ENCODE measurements at places on chromosomes 6 and 20. TPM values are rescaled to one million over a fixed set of nuclear protein-coding genes. Genes with fewer than 3 reads are reported as not detected.

DNA sequence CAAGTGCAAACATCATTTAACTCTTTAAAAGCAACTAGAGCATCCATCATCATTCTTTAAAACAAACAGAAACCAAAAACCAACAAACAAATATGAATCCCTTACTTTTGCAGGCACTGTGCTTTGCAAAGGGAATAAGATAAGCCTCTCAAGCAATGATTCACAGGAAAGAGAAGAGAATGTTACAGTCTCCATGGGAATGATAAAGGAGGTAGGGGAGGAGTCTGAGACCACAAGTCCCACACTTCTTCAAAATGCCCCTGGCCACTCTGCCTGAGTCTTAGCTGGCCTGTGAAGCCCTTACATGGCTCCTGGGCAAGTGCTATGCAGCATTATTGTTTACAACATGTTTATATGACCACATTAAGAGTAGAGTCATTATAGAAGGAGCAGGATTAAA is 257.7 kb upstream of the MARCKS start:
- no peak overlapping the region for H3K27ac ChIP-seq
- peaks cover 18% of the 10 kb centered on the region for H3K4me1 ChIP-seq
- no peaks in the 10 kb centered on the region for H3K27me3 ChIP-seq
- H3K4me3 ChIP-seq: no peak overlapping the region
- no peak for DNase-seq

Gene HSPA12B
- 1.2 TPM for total RNA-seq

DNA sequence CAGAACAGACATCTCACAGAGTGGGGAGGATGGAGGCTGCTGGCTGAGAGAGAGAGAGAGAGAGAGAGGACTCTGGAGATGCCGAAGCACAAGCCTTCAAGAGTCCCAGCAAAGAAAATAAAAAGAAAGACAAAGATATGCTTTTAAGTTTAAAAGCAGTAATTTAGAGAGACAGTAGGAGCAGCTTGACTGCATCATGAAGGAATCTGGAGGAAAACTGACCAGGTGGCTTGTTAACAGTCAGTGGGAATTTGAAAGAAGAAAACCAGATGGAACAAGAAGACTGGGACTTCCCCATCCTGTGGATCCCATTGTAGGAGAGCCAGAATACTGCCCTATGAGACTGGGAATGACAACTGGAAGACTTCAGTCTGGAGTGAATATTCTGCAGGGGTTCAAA is 46.3 kb upstream of the PLN start:
- H3K27ac ChIP-seq: no peak overlapping the region
- H3K36me3 ChIP-seq: no peaks in the 10 kb centered on the region
- H3K27me3 ChIP-seq: no peaks in the 10 kb centered on the region
- H3K4me3 ChIP-seq: no peak overlapping the region

Gene BPIFB2
- not detected for total RNA-seq

GRCh38 chr6:63663147-63663955 is 27.7 kb downstream of the PHF3 start:
- H3K27ac ChIP-seq: peak overlapping the region; percentile 23
- H3K36me3 ChIP-seq: no peaks in the 10 kb centered on the region
- H3K4me3 ChIP-seq: no peak overlapping the region
- no peaks in the 10 kb centered on the region for H3K27me3 ChIP-seq
- no peak for DNase-seq

- H3K4me1 ChIP-seq: no peaks in the 10 kb centered on the region
- no peak overlapping the region for H3K4me3 ChIP-seq
- no peak overlapping the region for H3K27ac ChIP-seq
- H3K27me3 ChIP-seq: no peaks in the 10 kb centered on the region
- H3K36me3 ChIP-seq: no peaks in the 10 kb centered on the region
Observed at GRCh38 chr20:44080646-44081267, 106.2 kb downstream of the JPH2 start.

GRCh38 chr6:169252505-169253189 is 999 bp downstream of the THBS2 start:
- no peaks in the 10 kb centered on the region for H3K4me1 ChIP-seq
- H3K4me3 ChIP-seq: no peak overlapping the region
- H3K27me3 ChIP-seq: no peaks in the 10 kb centered on the region
- H3K36me3 ChIP-seq: no peaks in the 10 kb centered on the region

DNA sequence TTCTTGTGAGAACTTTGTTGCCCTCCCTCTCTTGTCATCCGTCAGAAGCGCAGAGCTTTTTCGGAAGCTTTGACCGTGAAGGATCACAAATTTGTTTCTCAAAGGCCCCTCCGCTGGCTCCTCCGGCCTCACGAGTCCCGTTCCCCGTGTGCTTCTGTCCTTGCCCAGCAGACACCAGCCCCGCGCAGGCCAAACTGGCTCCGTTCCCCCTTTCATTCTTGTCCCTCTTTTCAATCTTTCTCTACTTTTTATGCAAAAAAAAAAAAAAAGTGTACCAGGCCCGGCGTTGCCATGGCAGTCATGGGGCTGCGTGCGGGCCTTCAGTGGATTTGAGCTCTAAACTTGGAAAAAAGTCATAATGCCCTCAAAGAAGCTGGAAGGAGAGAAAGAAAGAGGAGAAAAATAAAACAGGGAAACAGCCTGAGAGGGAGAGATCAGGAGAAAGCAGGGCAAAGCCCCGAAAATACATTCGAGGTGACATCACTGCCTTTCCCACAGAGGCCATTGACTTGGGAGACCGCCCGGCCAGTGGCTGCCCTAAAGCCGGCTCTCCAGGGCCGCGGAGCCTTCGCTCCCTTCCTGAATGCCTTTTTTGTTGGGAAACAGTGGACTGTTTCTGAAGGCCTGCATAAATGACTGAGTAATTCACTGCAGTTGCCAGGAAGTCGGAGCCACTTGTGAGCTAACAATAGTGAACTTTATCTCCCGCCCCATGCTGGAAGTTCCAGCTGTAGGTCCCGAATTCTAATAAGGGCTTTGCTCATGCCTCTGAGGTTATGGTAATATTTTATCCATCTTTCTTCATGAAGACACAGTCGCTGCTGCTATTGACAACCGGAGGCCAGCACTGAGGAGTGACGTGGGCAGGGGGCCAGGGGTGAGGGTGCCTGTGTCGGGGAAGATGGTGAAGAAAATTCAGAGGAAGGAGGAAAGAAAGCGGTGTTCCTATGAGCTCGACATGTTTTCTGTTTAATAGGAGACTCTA is 670.9 kb downstream of the QKI start:
- H3K36me3 ChIP-seq: no peaks in the 10 kb centered on the region
- H3K27me3 ChIP-seq: no peaks in the 10 kb centered on the region
- H3K27ac ChIP-seq: peak overlapping the region; percentile 69
- DNase-seq: no peak
- H3K4me1 ChIP-seq: no peaks in the 10 kb centered on the region

Gene FAM217A
- 0.32 TPM for total RNA-seq

DNA sequence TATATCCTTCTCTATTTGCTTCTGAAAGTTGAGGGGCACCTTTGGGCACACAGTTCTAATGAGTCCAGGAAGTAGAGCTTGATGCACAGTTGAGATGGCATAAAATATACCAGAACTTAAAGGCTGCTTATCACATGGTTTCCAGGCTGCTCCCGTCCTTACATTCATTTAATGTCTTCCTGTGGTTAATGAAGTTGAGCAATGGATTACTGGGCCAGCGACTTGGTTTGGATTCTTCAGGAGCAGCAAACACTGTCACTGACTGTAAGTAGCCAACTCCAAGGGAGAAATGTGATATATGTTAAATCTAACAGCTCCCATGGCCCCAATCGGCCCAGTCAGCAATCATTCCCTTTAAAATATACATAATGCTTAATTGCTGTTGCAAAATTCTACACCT is 9.0 kb upstream of the TSHZ2 start:
- H3K27ac ChIP-seq: no peak overlapping the region
- H3K4me1 ChIP-seq: no peaks in the 10 kb centered on the region
- no peaks in the 10 kb centered on the region for H3K36me3 ChIP-seq
- no peak for DNase-seq

DNA sequence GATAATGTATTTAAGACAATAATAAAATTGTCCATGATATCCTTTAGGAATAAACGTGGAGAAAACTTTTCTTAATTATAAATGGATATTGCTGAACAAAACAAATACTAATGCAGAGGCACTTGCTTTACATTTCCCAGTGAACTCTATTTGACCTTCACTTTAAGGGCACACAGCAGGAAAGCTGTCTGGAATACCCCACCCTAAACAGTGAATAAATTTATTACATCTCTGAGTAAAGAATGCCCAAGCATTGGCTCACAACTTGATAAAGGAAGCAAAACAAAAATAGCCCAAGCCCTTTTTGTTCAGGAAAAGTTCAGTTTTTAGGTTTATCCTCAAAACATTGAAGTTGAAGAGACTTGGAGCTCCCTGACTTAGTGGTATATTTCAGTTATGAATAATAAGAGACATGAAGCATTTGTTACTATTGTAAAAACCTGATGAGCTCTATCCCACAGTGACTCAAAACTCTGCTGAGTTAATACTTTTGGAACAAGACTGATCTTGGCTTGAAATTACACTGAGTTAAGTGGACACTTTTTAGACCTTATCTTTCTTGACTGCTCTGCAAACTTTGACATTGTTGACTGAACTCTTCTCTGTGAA is 353.9 kb downstream of the BCKDHB start:
- no peaks in the 10 kb centered on the region for H3K27me3 ChIP-seq
- no peaks in the 10 kb centered on the region for H3K36me3 ChIP-seq
- no peak overlapping the region for H3K27ac ChIP-seq
- DNase-seq: no peak
- H3K4me3 ChIP-seq: no peak overlapping the region
- H3K4me1 ChIP-seq: no peaks in the 10 kb centered on the region

- no peaks in the 10 kb centered on the region for H3K36me3 ChIP-seq
- DNase-seq: no peak
- no peak overlapping the region for H3K27ac ChIP-seq
Observed at GRCh38 chr20:8077137-8077466, 55.0 kb upstream of the PLCB1 start.

Gene MCHR2
- not detected for total RNA-seq

DNA sequence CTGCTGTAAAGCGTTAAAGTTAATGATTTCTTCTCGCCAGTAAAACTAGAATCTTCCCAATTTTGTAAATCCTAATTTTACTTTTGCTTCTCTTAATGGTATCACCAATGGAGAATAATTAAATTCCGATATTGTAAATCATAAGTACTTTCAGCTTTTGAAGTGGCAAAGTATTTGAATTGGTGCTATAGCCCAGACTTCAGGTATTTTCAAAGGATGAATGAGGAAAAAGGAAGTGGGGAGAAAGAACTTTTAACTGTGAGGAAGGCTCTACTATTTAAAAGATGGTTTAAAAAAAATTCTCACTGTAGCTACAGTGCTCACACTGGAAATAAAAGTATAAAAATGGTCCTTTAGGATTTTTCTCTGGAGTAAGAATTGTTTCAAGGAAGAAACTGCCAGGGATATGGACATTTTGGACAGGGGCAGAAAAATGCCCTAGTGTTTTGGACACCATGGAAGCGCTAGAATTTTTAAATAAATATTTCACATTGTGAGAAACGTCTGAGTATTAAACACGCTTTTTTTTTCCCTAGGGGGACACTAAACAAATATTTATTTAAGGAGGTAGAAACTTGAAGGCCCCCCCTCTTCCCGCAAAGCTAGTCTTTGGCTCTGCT is 1.3 kb upstream of the TAB2 start:
- peak overlapping the region; percentile 91 for H3K4me3 ChIP-seq
- no peak for DNase-seq
- peak overlapping the region; percentile 93 for H3K27ac ChIP-seq
- H3K27me3 ChIP-seq: no peaks in the 10 kb centered on the region

GRCh38 chr6:47096211-47096895 is 54.2 kb upstream of the ADGRF1 start:
- no peak overlapping the region for H3K27ac ChIP-seq
- no peak for DNase-seq
- H3K4me1 ChIP-seq: no peaks in the 10 kb centered on the region
- H3K4me3 ChIP-seq: no peak overlapping the region
- no peaks in the 10 kb centered on the region for H3K27me3 ChIP-seq

Gene SLC26A8
- not detected for total RNA-seq

DNA sequence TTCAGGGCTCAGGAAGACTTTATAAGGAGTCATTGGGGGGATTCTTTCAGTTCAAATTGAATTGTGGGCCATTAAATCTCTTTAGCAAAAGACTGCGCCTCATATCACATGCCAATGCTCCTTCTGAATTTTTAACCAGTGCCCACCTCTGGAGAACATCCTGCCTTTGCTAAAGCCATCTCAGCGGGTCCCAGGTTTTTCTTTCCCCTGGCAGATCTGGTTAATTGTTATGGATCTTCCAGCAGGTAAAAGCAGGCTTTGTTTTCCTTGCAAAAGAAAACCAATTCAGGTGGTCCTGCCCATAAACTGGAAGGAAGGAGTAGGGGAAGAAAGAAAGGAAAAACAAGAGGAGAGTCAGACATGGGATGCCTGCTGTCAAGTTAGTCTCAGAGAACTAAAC is 298.2 kb downstream of the LRFN2 start:
- H3K4me3 ChIP-seq: no peak overlapping the region
- H3K27ac ChIP-seq: no peak overlapping the region
- no peak for DNase-seq
- H3K4me1 ChIP-seq: no peaks in the 10 kb centered on the region
- H3K27me3 ChIP-seq: no peaks in the 10 kb centered on the region

DNA sequence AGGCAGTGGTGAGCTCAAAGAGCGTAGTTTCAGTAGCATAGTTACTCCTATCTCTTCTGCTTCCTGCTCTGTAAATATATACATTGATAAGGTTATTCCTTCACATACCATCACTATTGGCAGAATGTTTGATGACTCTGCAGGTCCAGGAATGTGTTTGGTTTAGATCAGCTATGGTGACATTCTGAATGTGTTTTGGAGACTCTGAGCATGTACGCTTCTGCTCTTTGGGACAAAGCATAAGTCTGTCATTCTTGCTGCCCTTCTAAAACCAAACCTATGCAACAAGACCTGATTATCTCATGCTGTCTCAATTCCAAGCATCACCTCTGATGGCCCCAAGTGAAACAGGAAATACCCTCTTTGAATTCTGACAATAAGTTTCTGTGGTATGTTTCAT is 1074.3 kb downstream of the KIF16B start:
- no peak overlapping the region for H3K27ac ChIP-seq
- no peak for DNase-seq
- H3K4me1 ChIP-seq: no peaks in the 10 kb centered on the region
- H3K27me3 ChIP-seq: no peaks in the 10 kb centered on the region

GRCh38 chr6:165717732-165718465 is 54.9 kb upstream of the PDE10A start:
- no peaks in the 10 kb centered on the region for H3K36me3 ChIP-seq
- DNase-seq: no peak
- no peaks in the 10 kb centered on the region for H3K27me3 ChIP-seq
- no peaks in the 10 kb centered on the region for H3K4me1 ChIP-seq
- H3K4me3 ChIP-seq: no peak overlapping the region
- no peak overlapping the region for H3K27ac ChIP-seq

GRCh38 chr20:24455081-24455480 is 14.3 kb upstream of the SYNDIG1 start:
- H3K4me1 ChIP-seq: no peaks in the 10 kb centered on the region
- H3K4me3 ChIP-seq: no peak overlapping the region
- H3K36me3 ChIP-seq: no peaks in the 10 kb centered on the region
- no peaks in the 10 kb centered on the region for H3K27me3 ChIP-seq

DNA sequence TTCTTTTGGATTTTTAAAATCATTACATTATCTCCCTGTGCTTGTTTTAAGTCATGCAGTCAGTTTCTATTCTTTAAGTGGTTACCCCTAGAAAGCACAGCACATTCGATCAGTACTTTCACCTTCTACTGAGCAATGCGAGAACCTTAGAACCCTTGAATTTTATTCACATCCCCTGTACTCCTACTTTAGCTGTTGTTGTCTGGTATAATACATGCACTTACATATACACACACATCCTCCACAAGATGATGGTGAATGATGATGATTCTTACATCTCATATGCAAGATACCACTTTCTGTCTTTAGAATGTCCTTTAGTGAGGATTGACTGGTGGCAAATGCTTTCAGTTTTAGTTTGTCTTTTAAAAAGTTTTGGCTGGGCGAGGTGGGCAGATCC is 5.7 kb downstream of the CDC40 start:
- no peaks in the 10 kb centered on the region for H3K27me3 ChIP-seq
- H3K36me3 ChIP-seq: no peaks in the 10 kb centered on the region
- no peak overlapping the region for H3K4me3 ChIP-seq
- H3K4me1 ChIP-seq: peaks cover 36% of the 10 kb centered on the region
- H3K27ac ChIP-seq: no peak overlapping the region
- no peak for DNase-seq

All from pancreas (tissue), 10 donors.